ENCODE measurements at places on chromosomes 13 and 19.
A peak's percentile ranks its signal among the peaks of the same experiment; 100 is the strongest.

DNA sequence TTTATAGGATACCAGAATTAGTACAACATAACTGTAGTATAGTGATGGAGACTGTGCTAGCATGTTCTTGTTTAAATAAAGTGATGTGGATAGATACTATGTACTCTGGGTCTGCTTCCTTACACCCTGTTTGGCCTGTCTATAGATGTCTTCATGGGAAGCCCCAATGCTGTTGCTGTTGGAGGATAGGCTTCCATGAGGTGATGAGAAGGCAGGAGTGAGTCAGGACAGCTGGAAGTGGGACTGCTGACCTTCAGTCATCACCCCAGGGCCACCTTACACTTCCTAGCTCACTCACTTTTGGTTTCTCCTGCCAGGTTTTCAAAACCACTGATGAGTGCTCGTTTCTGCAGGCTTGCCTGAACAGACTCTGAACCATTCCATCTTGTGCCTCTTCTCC is 4.2 kb downstream of the KCTD4 start:
- no peak for DNase-seq

GRCh38 chr13:42970824-42971690 is 21.0 kb downstream of the EPSTI1 start:
- peak; percentile 36 for DNase-seq

DNA sequence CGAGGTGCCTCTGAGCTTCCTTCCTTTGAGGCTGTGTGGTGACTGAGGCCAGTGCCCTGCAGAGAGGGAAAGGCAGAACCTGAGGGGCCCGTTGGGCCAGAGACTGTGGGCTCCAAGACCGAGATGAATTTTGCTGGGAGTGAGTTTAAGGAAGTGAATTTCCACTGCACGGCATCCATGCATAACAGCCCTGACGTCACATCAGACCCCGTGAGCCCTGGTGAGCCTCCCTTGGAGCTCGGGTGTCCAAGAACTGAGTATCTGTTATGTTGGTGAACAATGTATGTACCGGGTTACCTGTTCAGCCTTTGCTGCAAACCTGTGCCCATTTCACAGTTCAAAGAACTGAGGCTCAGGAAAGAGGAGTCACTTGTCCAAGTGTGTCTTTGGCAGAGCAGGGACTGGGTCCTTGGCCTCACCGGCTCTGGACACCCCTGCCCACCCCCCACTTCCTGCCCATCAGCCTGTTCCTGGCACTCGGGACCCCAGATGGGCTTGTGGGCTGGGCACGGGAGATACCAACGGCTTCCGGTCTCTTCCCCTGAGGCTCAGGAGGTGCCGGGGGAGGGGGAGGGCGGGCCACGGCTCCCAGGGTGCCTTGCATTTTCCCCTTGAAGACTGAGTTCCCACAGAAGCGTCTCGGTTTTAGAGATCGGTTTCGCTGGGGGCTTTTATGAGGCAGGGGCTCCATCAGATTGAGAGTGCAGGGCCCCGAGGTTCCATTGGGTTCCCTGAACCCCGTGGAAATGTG is 33.7 kb downstream of the NFILZ start:
- no peak for DNase-seq

DNA sequence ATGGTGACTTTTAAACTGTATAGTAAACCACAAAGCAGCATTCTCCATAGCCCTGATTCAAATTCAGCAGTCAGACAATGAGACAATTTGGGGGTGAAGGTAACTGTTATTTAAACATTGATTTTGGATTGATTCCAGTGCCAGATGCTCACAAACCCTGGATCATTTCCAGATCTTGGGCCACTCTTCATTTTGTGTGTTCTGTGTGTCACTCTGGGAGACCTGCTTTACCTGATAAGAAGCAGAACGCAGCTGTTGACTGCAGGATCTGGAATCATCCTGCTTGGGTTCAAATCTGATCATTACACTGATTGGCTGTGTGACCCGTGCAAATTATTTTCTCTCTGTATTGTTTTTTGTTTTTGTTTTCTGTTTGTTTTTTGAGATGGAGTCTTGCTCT is 4.0 kb upstream of the PCDH8 start:
- DNase-seq = no peak

DNA sequence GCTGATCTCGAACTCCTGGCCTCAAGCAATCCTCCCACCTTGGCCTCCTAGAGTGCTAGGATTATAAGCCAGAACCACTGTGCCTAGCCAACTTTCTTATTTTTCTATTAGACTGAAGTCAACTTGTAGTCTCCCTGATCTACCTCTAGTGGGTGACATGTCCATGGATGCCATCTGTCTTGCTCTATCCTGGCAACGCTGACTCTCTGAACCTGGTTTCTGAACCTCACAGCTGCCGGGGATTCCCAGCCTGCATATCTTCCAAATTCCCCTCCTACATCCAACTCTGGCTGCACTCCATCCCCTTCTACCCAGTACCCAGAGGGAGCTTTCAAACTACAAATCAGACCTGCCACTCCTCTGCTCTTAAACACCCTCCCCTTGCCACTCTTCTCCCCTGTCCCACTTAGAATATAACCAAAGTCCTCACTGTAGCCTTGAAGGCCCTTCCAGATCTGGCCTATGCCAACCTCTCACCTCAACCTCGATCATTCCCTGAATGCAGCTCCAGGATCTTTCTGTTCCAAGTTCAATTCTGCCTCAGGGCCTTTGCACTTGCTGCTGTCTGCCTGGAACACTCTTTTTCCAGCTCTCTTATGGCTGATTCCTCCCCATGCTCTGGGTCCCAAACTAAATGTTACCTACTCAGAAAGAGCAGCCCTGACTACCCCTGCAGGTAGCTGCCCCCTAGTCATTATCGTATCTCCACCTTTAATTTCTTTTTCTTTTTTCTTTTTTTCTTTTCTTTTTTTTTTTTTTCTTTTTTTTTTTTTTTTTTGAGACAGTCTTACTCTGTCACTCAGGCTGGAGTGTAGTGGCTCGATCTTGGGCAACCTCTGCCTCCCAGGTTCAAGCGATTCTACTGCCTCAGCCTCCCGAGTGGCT is 2.2 kb downstream of the CLIP3 start:
- DNase-seq = no peak

- DNase-seq = no peak
Measured at GRCh38 chr13:108984251-108984920, 355.0 kb downstream of the MYO16 start.

- peak; percentile 30 for DNase-seq
Measured at GRCh38 chr19:8361921-8362793, 1.8 kb upstream of the ANGPTL4 start.

DNA sequence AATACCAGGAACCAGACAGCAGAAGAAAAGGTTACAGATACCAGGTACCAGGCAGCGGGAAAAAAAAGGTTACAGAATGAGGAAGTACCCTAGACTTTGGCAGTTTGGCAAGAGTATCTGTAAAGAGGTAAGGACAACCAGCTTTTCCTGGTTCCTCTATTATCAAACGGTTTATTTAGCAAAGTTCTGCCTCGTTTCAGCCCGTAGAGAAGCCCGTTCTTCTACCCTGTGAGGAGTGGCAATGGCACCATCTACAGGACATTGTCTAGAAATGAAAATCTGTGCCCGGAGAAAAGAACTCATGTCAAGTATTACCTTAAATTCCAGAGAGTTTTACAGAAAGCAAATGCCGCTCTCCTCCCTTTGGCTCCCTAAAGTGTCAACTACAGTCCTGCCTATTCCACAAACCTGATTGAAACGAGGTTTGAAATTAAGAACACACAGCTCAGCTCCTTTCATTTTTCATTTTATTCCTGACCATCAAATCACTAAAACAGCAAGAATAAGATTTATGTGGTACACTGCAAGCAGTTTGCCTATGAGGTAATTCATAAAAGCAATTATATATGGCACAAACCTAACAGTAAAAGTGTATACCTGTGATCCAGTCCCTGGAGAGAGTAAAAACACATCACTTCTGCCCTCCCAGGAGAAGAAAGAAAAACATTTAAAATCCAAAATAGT is 226.3 kb downstream of the SLC7A1 start:
- no peak for DNase-seq

DNA sequence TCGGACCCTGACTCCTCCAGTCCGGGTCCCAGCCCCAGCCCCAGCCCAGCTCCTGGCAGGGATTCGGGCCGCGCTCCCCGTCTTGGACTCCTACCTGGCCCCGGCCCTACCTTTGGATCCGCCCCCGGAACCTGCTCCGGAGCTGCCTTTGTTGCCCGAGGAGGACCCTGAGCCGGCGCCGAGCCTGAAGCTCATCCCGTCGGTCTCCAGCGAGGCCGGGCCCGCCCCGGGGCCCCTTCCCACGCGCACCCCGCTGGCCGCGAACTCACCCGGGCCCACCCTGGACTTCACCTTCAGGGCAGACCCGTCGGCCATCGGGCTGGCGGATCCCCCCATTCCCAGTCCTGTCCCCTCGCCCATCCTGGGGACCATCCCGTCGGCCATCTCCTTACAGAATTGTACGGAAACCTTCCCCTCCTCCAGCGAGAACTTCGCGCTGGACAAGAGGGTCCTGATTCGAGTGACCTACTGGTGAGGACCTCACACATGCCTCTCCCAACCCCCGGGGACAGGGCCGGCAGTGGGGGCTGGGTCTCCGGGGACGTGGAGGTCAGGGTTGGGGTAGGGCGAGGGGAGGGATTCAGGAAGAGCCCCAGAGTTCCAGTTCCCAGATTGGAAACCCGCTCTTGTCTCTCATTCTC is 732 bp downstream of the SELENOV start:
- no peak for DNase-seq

- DNase-seq = no peak
Measured at GRCh38 chr13:106213028-106213757, 322.3 kb downstream of the EFNB2 start.

DNA sequence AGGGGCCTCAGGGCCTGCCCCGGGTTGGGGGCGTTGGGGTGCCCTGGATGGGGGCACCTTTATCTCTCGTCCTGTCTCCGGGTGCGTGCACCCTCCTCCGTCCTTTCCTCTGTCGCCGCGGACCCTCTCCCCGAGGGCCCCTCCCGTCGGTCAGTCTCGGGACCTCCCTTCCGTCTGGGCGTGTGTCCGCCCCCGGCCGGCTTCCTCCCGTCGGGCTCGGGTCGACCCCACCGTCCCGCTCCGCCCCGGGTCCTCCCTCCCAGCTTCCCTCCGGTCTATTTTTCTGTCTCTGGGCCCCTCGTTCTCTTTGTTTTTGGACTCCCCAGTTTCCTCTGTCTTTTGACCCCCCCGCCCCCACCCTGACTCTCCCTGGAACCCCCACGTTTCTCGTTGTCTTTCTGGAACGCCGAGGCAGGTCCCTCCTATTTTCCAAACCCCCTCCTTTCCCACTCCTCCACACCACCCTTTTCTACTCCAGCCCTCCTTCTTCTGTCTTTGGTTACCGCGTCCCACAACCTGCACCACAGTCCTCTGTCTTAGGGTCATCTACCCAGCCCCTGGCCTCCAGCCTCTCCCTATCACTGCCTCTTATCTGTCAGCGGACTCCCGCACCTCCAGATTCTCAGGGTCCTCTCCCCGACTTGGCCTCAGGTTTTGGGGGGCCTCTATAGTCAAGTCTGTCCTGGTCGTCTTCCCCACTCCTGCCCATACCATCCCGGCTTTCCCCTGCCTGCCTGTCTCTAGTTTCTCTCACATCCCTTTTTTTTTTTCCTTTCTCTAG is 757 bp downstream of the EGLN2 start:
- peak; percentile 34 for DNase-seq

- no peak for DNase-seq
Measured at GRCh38 chr13:72104656-72105180, 237.7 kb upstream of the DACH1 start.

DNA sequence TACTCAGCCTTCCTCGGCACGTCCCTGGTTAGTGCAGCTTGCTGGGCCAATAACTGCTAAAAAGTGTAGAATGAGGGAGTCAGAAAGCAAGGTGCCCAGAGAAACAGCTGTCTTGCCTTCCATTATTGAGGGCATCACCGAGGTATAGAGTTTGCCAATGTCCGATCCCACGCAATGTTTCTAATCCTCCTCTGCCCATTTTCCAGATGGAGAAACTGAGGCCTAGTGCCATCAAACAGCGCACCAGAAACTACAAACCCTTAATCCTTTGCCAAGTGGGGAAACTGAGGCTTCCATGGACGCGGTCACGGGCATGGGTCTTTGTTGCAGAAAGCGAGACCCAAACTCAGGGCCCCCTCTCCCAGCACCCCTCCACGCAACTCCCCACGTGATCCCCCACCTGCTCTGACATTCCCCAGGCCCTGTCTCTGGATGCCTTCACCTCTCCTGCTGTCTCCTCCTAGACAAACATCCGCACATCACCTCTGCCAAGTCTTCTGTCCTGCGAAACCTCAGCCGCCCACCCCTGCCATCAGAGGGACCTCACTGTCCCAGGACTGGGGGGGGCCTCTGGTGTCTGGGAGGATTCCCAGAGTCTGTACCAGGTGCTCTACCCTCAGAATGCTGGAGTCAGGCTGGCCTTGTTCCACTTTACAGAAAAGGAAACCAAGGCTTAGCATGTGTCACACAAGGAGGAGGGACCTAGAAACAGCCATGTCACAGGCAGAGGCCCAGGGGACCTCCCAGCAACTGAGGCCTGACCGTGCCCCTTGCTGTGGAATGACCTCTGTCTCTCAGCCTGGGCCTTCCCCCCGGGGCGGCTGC is 930 bp upstream of the PDE4C start:
- no peak for DNase-seq

GRCh38 chr19:14676762-14677161 is 2.1 kb upstream of the ADGRE3 start:
- DNase-seq = no peak

DNA sequence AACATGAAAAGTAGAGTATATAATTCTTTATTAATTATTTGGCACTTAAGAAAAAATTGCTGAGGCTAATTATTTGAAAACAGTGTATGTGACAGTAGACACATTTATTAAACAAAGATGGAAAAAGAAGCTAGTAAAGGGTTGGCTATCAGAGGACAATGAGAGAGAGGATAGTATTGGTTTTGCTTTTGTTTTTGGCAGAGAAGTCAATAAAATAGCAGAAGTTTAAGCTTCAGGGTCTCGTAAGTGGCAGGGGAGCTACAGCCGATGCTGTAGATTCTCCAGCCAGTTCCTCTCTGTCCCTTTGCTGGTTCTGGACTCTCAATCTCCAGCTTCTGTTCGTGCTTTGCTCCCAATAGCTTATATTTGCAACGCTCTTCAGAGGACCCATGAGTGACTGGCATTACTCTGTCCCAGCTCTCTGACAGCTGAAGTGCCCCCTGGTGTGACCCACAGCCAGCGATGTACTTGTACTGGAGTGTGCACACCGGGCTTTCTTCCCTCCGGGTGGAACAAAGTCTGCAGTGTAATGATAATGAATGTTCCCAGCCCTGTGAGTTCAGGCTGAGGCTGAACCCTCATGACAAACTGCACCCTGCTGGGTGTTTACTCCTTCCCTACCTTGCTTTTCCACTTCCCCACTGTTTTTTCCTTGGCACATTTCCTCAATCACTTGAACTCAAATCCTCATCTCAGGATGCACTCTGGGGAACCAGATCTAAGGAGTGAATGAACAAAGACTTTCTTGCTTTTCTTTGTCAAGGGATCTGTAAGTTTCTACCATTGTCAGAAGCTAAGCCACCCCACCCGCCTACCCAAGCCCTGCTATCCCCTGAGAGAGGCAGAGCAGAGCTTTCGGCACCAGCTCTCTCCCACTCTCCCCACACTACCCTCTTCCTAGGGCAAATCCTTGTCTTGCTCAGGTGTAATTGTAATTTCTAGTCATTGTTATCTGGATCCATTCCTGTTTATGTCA is 254.8 kb downstream of the LHFPL6 start:
- DNase-seq = no peak

GRCh38 chr13:40333226-40333625 is 333.2 kb downstream of the FOXO1 start:
- no peak for DNase-seq

GRCh38 chr13:113931841-113932459 is 41.9 kb downstream of the C13orf46 start:
- DNase-seq = no peak

GRCh38 chr13:87459419-87459818 is 211.8 kb upstream of the SLITRK5 start:
- DNase-seq = no peak

GRCh38 chr13:50523307-50523706 is 320.2 kb downstream of the DLEU7 start:
- DNase-seq = no peak

GRCh38 chr13:94209117-94209516 is 270.4 kb downstream of the DCT start:
- no peak for DNase-seq

All from T-helper 2 cell treated with Interferon-gamma antibody and Interleukin-4, amounts not matched to agents 5 μg/mL and 100 μg/mL, for 36 hours (primary cell).